ENCODE measurements at places on chromosomes 2 and 18.

- no peak for DNase-seq
Measured at GRCh38 chr18:77572537-77572936, 322.9 kb downstream of the GALR1 start.

- no peak for DNase-seq
Measured at GRCh38 chr2:72770879-72771461, 54.9 kb downstream of the EXOC6B start.

DNA sequence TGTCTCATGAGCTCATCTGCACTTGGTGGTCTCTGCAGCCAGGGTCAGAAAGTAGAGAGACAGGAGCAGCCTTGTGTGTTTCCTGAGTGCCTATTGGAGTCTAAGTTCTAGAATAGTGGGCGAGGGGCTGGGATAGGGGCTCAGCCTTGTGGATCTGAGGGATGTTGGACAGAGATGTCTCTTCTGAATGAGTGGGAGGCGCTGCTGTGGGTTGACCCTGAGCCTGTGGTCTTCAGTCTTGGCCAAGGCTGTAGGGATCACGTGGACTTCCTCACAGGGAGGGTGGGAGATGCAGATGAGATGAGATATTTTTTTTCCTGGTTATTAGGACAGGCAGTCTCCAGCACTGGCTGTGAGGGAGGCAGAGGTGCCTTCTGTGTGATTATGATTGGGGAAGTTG lies 61.8 kb downstream of the RNF144A start:
- DNase-seq: no peak

GRCh38 chr2:23425338-23425871 lies 40.4 kb downstream of the KLHL29 start:
- DNase-seq: no peak

DNA sequence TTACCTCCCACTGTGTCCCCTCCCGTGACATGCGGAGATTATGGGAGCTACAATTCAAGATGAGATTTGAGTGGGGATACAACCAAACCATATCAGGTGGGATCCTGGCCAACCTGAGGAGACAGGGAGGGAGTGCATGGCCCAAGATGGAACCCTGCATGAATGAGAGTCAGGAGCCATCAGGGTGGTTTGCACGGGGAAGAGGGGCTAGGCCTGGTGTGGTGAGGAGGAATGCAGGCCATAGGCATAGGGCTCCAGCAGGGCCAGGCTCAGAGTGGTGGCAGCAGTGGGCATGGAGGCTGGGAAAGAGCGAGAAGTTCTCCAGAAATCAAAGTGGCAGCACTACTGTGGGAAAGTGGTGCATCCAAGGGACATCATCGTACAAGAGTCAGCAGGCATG lies 74.0 kb upstream of the BCL2L11 start:
- no peak for DNase-seq

DNA sequence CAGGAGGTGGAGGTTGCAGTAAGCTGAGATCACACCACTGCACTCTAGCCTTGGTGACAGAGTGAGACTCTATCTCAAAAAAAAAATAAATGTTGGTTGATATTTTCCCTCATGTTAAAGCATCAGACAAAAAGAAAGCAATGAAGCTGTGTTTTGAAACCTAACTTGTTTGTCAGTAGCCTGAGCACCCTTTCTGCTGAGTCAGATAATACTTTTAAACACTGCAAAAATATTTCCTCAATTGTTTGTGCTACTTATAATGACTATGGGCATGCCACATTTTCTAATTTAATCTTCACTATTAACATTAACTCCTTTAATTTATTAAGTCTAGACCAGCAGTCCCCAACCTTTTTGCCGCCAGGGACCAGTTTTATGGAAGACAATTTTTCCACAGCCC lies 236.3 kb upstream of the AGAP1 start:
- DNase-seq: no peak

DNA sequence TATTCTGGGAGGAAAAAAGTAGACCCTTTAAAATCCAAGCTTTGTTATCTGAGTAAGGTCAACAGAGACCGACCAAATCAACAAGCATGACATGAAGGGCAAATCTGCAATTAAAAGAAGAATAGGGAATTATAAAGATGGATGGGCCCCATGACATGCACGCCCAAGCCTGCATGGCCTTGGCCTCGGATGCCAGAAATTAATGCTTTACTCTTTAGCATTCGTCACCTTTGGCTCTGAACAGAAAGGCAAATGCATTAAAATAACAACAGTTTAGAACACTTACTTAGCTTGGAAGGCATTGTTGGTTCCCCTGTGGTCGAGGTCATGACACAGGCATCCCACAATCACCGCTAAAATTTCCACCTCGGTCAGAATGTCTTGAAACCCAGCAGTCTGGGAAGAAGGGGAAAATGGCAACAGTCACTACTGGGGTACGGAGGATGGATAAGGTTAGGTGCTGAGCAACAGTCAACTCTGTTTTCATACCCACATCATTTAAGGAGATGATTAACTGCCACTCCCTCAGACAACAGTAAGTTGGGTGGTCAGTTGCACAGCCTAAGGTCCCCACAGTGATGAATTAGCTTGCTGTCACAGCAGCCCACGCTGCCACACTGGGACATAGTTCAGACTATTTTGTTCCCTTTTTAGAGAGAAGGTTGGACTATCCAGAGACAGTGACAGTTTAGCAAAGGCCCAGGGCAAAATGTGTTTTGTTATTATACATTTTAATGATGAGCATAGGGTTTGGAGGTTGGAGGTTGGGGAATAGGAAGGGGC lies 319.1 kb downstream of the AGPS start:
- no peak for DNase-seq

DNA sequence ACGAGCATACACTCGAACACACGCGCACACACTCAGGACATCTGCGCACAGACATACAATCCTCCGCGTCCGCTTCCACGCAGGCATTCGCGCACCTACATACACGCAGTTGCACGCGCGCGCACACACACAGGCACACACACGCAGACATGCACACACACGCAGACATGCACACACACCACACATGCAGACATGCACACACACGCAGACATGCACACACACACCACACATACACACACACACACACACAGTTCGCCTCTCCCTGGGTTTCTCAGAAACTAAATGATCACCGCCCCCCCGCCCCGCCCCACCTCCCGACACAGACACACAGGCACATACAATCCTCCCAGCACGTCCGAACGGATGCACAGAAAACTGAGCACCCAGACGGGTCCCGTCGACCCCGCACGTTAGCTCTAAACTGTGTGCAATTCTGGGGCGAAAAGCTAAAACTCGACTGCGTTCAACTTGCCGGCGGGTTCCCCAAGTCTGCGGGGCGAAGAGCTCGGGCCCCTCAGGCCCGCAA lies 1.0 kb downstream of the EPHA4 start:
- DNase-seq: no peak

- DNase-seq: no peak
Measured at GRCh38 chr2:185316383-185316782, 422.2 kb upstream of the FSIP2 start.

DNA sequence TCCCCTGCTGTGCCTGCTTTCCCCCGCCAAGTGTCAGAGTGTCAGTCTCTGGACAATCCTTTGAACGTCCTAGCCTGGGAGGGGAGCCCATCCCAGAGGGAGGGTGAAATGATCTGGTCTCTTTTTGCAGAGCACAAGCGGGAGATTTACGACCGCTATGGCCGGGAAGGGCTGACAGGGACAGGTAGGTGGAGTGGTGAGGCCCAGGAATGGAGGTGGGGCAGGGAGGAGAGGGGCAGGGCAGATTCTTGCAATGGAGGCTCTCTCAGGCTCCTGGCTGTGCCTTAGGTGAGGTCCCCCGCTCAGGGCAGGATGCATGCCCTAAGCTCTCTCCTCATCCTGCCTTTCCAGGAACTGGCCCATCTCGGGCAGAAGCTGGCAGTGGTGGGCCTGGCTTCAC lies 2.4 kb downstream of the DNAJB2 start:
- DNase-seq: no peak

DNA sequence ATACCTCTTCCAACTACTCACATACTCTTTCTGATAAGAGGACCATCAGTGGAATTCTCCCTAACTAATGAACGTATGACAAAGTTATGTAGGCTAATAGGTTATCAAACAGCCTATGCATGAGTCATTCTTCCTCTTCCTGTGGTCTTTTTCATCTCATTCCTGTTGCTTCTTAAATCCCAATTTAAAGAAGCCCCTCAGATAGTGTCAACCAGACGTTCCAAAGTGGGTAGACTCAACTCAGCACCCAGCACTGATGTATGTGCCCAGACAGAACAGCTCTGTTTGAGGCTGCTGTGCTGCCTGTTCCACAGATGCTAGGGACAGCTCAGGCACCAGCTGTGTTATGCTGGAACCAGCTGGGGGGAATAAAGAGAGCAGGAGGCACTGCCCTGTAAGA lies 52.6 kb downstream of the CXCR4 start:
- DNase-seq: no peak

GRCh38 chr18:9642799-9643462 lies 28.6 kb upstream of the PPP4R1 start:
- DNase-seq: no peak

DNA sequence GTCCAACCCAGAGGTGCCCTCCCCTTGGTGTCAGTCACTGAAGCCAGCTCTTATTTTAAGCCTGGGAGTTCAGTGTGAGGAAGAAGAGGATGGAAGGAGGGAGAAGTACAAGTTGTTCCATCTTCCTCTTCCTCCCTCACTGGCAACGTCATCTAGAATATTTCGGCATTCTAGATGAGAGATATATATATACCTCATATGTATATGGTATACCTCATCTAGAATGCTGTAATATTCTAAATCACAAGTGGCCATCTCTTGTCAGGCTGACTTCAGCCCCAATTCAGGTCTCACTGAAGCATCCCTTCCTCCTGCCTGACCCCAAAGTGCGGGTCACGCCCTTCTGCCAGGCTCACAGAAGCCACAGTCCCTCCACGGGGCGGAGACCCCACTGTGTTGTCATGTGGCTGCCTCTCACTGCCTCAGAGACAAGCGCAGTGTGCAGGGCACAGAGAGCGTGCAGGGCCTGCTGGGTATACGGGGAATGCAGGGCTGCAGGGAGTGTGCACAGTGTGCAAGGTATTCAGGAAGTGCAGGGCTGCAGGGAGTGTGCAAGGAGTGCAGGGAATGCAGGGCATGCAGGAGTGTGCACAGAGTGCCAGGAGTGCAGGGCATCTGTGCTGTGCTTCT lies 32.8 kb upstream of the B3GNT7 start:
- no peak for DNase-seq

GRCh38 chr2:27324720-27325119 lies 1.8 kb upstream of the MPV17 start:
- DNase-seq: no peak

GRCh38 chr2:239927424-239927981 lies 97.6 kb downstream of the NDUFA10 start:
- DNase-seq: no peak

GRCh38 chr2:230209422-230210051 lies 10.2 kb downstream of the SP110 start:
- no peak for DNase-seq

GRCh38 chr2:182006595-182007341 lies 21.1 kb downstream of the PPP1R1C start:
- no peak for DNase-seq

GRCh38 chr2:196743165-196743564 lies 56.3 kb downstream of the GTF3C3 start:
- DNase-seq: no peak

DNA sequence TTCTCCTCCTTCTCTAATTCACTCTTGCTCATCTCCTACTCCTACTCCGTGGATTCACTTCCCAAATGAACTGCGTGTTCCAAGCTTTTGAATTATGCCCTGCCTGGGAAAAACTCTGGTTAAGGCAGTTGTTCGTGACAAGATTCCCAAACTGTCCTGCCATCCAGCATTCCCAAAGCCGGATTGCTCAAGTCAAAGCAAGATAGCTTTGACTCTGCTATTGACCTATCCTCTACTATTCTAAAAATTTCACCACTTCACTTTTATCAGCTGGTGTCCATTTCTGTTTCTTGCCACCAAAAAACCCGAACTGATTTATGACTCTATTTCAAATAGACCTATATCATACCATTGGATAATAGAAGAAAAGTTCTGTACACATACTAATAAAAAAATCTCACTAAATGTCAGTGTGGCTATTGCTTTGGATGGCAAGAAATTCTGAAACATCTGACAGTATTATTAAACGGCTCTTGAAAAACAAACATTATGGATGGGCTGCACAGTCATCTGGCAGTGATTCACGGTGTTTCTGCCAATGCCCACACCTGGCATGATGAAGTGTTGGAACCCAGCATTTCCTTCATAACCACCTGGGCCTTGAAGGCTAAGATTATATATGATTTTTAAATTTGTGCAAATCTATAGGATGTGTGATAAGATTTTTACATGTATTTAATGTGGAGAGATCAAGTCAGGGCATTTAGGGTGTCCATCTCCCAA lies 87.4 kb downstream of the NCKAP5 start:
- no peak for DNase-seq

- no peak for DNase-seq
Measured at GRCh38 chr2:126662621-126663020, 6.7 kb downstream of the GYPC start.

DNA sequence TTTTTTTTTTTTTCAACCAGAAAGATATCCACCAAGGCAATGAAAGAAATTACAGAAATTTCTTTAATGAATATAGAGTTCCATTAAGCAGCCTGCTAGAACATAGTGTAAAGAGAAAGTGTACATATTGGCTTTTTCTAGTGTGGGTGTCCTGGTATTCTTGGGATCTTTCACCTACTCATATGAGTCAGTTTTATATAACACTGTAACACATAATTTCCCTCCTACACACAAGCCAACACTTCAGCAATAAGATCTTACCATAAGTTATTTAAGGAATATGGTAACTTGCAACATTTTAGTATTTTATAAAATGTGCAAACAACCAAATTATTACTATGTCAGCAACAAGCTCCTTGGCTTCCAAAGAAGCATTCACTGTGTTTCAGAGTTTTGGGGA lies 59.9 kb downstream of the ZRANB3 start:
- no peak for DNase-seq

DNA sequence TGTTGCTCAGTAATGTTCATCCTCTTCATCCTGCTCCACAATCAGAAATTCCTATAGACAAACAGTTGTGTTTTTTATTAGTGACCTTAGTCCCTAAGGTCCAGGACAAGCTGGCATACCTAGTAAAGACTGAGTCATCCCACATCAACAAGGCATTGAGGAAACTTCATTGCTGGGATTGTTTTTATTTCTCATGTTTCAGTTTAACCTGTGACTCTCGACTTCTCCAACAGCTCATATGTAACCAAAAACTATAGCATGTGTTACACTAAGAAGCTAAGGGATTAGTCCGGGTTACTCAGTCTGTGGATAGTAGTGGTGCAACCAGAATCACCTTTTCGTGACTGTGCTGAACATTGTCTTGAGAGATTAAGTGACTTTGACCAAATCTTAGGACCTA lies 292.1 kb downstream of the RDH14 start:
- DNase-seq: no peak

DNA sequence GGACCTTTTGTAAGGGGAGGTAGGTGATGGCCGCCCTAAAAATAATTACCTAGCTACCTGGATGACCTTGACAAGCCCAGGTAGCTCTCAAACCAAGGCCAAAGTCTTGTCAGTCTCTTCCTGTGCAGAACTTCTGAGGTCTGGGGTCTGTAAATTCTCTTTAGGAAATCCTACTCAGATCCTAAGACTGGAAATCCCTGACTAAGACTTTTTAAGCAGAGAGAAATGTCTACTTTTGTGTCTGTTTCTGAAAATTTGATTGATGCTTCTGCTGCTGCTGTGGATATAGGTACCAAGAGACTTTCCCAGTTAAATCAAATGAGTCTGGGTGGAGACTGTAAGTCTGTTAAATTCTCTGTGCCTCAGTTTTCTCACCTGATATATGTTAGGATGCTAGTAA lies 36.9 kb upstream of the SIX3 start:
- DNase-seq: no peak
